H4 (cell line): ENCODE measurements at places on chromosomes 7 and 10. TPM values are rescaled to one million over a fixed set of nuclear protein-coding genes. Genes with fewer than 3 reads are reported as not detected.

The FAM237B gene
- not detected in 2 replicates for total RNA-seq

DNA sequence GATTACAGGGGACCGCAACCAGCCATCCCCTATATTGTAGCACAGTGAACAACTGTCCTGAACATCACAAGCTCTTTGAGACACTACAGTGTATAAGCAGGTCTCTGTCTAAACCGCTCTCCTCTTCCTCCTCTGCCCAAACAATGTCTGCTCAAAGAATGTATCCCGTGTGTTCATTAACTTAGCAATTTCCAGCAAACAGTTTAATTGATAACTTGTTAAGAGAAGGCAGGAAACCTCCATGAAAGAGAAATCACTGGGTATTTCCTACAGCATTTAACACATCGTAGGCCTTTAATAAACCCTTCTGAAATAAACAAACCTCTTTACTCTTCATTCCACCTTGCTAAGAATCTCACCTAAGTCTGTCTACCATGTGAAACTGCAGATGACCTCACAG, 1.5 kb downstream of the PMS2 start:
- no peak for DNase-seq

GRCh38 chr10:682931-683447, 6.5 kb downstream of the DIP2C start:
- DNase-seq = no peak

DNA sequence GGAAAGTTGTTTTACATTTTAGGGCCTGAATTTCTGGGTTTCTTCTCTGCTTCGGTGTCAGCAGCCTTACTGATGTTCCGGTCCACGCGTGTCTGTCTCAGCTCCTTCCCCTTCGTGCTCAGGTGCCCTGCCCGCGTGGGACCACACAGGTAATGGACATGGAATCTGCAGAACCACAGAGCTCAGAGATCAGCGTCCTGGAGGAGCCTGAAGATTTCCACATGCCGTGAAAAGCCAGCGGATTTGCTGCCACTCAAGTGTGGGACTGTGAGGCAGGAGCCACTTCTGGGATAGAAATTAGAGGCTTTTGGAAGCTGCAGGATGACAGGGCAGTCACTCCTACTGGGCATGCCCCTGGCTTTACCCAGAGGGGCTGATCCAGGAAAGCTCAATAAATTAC, 666.1 kb upstream of the FOXK1 start:
- no peak for DNase-seq

- DNase-seq = no peak
Measured at GRCh38 chr7:15389073-15389472, 172.7 kb downstream of the AGMO start.

- DNase-seq = no peak
Measured at GRCh38 chr7:115618676-115619075, 411.9 kb downstream of the TFEC start.
